ENCODE measurements at places on chromosomes 7 and 10.

DNA sequence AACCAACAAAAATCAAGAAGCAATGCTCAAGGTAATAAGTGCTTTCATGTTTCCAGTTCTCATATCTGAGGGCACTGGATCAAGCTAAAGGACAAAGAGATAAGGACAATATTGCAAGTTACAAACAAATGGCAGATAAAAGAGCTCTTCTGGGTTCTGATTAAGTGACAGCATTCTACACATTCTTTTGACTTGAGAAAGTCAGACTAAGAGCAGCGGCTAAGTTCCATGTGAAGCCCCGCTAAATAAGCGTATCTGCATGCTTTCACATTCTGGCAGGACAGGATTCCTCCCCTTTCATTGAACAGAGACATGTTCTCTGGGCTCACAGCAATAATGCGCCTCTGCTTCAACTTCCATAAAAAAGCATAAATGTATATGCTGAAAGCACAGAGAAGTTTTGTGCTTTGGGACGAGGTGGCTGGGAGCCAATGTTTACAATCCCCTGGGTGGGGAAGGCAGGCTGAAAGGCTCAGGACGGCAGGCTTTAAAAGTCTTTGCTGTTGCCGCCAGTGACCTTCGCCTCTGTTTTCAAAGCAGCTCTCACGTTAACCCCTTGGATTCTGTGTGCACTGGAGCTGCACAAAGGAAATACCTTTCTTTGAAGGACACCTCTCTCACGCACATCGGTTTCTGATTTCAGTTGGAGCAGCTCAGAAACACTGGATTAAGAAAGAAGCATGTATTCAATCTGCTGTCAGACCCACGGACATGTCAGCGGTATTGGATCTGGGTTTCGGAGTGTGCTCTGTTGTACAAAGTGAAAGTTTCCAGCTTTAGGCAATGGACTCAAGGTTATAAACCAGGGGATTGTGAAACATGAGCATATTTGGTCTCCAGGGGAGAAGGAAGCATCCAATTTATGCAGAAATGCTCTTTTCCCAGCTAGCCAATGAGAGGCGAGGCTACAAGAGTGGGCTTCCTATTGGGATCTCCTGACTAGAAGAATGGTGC lies 105.4 kb upstream of the FAM133B start:
- no peak for DNase-seq

GRCh38 chr10:46094931-46095750 lies 49.1 kb upstream of the MSMB start:
- DNase-seq: no peak

DNA sequence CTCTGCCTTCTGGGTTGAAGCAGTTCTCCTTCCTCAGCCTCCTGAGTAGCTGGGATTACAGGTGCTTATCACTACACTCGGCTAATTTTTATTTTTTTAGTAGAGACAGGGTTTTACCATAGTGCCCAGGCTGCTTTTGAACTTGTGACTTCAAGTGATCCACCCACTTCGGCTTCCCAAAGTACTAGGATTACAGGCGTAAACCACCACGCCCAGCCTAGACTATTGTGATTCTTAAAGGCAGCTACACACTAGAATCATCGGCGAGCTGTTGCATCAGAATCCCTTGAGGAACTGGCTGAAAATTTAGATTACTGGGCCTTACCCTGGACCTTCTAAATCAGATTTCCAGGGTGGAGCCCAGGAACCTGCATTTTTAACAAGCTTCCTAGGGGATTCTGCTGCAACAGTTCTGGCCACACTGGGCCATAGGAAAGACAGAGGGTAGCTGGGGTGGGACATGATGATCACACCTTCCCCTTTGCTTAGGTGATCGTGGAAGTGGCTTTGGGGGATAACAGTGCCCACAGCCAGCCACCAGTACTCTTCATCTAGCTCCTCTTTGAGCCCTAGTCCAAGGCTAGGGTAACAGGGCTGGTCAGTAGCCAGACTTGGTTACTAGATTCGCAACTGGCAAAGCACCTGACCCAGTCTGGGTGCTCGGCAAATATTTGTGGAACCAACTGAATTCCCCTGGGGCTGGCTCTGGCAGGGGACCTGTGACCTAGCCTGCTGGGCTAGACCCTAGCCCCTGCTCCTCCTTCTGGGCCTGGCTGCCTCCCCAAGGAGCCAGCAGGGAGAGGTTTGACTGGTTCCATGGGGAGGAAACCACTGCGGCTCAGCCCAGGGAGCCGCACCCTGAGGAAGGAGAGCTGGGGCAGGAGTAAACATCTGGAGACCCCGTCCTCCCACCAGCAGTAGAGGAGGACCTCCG lies 67.1 kb upstream of the DUSP5 start:
- DNase-seq: no peak

DNA sequence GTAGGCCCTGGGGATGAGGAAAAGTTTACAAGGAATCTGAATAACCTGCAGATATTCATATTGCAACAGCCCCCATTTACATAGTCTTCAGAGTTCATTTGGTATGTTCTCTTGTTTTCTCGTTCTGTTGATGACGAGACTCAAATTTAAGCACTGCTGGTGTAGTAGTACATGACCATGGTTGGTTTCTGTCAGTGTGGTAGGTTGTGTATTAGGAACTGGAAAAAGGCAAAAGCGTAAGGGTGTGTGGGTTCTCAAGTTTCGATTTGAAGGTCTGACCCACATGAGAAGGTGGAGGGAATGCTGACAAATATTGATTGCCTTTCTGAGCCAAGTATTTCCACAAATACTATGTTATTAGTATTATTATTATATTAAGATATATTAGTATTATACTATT lies 151.7 kb downstream of the AUTS2 start:
- DNase-seq: no peak

DNA sequence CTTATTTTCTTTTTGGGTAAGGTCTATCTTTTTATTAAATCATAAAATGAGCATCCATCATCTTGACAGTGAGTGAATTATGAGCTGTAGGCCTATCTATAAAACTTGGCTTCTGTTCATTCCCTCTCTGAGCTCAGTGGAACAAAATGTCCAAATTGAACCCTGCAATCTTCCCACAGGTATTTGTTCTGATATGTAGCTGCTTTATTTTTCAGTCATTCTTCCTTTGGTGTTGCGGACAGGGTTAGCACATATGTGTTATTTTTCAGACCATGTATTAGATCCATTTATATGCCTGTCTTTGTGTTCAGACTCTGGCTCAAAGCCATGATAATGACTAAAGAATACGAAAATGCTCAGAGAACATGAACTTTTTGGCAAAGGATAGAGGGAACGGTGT lies 201.6 kb upstream of the KIAA1217 start:
- no peak for DNase-seq

- no peak for DNase-seq
Observed at GRCh38 chr10:112812586-112812985, 137.5 kb upstream of the TCF7L2 start.

DNA sequence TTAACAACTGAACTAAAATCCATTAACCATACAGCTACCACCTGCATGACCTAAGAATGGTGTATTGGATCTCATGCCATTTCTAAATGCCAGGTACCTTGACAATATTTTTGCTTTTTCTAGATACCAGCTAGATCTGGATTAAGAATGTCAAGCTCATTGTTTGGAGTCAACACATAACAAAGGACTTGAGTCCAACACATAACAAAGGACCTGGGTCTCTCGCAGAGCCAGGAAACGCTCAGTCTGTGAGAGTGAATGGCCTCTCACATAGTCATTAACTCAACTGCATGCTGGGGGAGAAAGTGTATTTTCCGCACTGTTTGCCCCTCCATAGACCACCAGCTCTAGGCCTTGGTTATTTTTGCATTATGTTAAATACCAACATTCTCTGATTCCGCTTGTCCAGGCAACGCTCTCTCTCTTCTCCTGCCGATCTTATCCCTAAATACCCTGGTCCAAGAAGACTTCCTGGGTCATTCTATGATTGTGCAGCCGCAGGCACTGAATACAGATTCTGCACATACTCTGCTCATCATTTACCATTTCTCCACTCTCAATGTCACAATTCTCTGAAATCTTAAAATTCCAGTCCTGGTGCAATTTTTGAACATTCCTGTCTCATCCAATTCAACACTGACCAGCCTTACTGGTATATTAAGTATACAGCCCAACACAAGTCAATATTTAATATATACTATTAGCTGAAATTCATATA lies 31.2 kb downstream of the ITIH5 start:
- DNase-seq: no peak

DNA sequence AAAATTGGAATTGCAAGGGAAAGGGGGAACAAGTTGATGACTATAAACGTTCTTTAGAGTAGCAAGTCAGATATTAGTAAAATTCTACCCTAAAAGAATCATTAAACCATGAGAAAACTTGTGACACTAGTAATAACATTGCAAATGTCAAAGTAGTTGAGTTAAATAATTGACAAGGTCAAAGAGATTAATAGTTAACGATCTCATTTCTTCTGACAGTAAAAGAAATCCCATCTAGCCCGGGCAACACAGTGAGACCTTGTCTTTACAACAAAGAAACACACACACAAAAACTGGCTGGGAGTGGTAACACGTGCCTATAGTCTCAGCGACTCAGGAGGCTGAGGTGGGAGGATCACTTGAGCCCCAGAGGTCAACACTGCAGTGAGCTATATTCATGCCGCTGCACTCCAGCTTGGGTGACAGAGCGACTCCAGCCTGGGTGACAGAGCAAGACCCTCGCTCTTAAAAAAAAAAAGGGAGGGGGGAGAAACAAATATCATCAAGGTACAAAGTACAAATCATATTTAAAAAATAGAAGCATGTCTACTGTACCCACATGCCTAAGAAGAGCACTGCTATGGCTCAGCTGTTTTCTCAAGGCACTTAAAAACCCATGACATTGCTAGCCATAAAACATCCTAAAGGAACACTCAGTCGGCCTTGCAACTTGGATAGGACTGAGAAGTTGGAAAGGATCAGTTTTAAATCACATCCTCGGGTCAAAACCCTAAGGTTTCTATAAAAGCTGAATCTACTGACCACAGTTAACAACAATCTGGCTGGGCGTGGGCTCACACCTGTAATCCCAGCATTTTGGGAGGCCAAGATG lies 401.1 kb downstream of the PARD3 start:
- no peak for DNase-seq

GRCh38 chr10:69878038-69878437 lies 76.3 kb downstream of the COL13A1 start:
- no peak for DNase-seq

DNA sequence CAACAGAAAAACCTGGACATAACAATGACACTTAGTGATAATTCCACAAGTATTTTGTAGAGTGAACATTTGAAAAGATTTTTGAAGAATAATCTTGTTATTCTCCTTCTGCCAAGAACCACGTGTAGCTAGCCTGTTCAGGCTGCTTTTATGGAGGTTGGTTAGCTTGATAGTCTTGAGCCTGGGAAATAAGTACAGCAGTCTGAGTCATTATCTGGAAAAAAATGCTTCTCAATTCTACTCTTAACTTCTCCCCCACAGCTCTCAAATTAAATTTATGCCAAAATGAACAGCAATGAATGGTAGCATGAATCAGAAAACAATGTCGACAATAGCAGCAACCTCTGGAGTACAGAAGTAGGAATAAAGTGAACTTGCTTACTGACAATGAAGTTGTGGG lies 63.2 kb downstream of the GPR37 start:
- DNase-seq: no peak

DNA sequence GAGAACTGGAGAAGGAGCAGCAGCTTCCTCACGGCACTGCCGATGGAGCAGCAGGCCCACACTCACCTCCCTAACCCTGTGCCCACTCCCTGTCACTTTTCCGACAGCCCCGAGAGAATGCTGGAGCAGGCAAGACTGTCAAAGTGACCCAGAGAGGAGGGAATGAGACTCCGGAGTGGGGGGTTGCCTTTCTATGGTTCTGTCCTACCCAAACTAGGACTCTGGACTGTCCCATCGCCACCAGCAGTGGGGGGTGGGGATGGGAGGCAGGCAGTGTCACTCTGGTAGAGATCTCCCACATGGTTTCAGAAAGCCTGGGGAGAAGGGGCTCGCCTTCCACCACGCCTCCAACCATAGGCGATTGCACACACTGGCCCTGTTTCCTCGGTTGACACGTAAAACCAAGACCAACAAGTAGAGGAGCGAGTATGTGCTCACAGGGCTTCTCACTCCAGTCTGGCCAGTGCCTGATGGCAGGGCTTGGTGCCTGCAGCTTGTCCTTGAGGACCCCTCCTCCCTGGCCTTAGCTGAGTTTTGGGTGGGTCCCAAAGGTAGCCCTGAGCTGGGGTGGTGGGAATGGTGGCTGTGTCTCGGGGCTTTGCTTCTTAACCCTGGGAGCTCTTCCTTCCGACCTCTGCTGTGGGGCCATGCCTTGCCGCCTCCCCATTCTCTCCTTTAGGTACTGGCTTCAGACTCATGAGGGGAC lies 148.5 kb downstream of the PTPN20 start:
- DNase-seq: no peak

GRCh38 chr7:27969346-27969745 lies 211.2 kb downstream of the JAZF1 start:
- DNase-seq: no peak

DNA sequence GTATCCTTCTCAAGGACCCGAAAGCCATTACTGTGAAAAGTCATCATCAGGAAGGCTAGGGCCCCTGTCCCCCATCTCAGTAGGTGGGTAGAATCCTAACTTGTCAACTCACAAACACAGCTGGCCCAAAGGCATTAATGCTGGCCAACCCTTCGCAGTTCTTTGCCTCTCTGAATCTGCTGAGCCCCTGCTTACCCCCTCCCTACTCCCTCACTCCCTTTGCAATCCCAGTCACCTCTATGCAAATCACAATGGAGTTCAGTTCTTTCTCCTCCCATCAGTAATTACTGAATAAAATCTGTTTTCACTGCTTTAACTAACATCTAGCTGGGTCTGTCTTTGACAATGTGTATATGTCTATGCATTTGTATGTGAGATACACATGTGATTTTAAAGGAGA lies 38.1 kb upstream of the AOAH start:
- DNase-seq: no peak

DNA sequence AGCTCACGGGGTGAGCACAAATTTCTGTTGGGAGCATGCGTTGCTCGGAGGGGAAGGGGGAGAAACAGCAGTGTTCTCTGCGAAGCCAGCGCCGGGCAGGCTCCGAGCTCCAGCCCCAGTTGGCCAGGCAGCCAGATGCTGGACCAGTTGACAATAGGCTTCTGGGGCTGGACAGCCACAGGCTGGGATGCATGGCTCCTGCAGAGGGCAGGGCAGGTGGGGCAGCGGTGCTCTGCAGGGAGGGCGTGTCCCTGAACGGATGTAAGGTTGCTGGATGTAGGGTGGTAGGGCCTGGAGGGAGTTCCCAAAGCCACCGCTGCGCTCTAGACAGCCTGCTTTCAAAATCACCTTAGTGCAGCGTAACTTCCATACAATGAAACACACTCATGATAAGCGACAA lies 574.9 kb downstream of the GLRX3 start:
- DNase-seq: no peak

DNA sequence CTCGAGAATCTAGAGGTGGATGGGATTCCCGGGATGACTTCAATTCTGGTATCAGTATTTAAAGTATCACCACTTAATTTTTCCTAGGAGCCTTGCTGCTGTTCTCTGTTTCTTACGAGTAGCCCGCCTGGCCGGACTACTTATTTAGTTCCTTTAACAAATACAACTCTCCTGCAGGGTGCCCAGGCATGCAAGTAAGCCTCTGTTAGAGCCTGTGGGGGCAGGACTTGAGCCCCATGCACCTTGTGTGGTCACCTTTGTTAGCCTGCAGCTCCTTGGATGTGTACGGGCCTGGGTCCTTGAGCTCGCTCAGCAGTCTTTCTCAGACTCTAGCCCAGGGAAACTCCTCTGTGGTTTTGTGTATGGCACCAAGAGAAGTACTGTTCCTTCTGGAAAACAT lies 16.1 kb downstream of the EIF4H start:
- no peak for DNase-seq

GRCh38 chr10:51119441-51119840 lies 45.2 kb downstream of the PRKG1 start:
- DNase-seq: no peak

- no peak for DNase-seq
Observed at GRCh38 chr10:14840178-14840577, 2.1 kb downstream of the HSPA14 start.
